ENCODE measurements at places on chromosomes 13 and 19. TPM values are rescaled to one million over a fixed set of nuclear protein-coding genes. Genes with fewer than 3 reads are reported as not detected.

PROZ gene
- not detected for total RNA-seq

CEACAM3 gene
- total RNA-seq = not detected

DAND5 gene
- not detected for total RNA-seq

- no peak for DNase-seq
Observed at GRCh38 chr19:30158067-30158892, 213.9 kb upstream of the ZNF536 start.

- no peak for DNase-seq
Observed at GRCh38 chr13:28049880-28050875, 50.2 kb downstream of the FLT3 start.

- no peak for DNase-seq
Observed at GRCh38 chr13:33105387-33106005, 89.3 kb downstream of the KL start.

DNA sequence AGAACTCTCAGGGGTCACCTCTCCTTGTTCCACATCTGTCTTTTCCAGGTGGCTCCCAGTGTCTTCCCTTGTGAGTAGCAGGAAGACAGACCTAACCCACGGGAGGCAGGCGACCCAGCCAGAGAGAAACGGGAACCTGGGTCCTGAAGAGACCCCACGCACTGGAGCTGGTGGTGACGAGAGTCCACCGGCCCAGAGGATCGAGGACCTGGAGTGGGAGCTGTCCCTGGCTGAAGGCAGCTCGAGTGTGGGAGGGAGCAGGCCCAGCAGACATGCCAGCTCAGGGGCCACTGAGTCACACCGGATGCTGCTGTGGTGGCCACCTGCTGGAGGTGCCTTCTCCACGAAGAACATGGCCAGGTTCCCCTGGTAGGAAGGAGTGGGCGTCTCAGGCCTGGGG is 66.5 kb upstream of the ATP12A start:
- DNase-seq = no peak

DNA sequence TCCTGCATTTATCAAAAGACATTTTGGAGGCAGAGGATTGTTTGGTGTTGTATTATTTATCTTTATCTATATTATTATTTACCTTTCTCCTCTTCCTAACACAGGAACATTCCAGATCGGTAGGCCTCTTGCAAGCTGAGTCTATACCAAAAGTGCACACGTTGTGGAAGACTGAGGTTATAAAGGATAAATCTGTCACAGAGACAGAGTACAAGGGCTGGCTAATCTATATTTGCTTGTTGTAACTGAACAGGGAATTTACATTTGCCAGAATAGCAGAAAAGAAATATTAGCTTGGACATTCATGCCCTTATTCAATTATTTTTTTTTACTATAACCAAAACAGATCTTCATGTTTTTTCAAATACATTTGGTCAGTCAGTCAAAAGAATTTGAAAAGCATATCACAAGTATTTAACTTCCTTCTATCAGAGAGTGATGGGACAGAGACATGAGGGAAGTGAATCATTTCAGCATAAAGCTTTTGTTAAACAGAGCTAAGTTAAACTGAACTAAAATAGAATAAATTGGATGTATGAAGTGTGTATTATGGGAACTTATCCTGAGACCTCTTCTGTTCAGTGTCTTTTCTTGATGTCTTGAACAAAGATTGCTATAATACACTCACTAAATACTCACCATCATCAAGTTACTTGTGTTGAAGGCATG is 352.5 kb downstream of the DNAJC15 start:
- no peak for DNase-seq

DNA sequence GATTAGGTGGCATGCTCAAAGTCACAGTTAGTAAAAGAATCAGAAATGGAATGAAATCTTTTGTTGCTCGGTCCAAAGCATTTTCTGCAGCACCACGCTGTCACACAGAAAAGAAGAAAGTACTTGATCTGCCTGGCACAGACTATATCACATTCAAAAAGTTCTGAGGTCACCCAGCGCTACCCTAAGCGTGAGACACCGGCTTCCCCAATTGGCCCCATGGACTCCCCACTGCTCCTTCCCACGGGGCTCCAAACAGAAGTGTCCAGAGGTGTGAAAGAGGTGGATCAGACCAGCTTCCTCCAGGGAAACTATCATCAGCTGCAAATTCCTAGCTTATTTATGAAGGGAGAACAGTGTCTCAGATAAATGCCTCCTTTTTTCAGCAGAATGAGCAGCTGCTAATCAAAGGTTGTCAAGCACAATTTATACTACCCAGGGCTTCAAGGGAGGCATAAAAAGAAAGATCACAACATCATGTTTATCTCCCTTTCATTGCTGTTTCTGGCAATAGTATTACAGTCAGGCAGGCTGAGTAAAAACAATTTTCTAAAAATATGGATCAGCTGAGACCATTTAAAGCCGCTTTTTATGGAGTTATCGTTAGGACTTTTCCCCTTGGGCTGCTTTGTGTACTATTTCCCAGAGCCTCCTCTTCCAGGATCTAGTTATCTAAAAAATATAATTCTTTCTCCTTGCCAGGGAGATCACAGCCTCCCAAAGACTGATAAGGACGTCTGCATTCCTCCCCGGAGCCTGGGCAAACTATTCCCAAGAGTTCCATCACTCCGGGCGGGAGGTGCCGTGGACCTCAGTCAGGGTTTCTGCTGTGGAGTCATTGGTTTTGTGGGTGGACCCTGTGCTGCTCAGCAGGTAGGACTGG is 208.0 kb downstream of the LHFPL6 start:
- DNase-seq = no peak

DNA sequence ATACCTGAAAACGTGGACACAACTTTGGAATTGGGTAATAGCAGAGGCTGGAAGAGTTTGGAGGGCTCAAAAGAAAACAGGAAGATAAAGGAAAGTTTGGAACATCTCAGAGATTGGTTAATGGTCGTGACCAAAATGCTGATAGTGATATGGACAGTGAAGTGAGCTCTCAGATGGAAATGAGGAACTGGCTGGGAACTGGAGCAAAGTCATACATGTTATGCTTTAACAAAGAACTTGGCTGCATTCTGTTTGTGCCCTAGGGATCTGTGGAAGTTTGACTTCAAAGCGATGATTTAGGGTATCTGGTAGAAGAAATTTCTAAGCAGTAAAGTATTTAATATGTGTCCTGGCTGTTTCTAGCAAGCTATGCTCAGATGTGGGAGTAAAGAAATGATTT is 136.2 kb downstream of the DNAJC3 start:
- DNase-seq = no peak
